RPMI7951 (cell line): ENCODE measurements at places on chromosomes 2 and 18.

GRCh38 chr2:48605482-48606175 is 12.0 kb upstream of the GTF2A1L start:
- no peak for DNase-seq

GRCh38 chr2:43605851-43606250 is 10.0 kb upstream of the THADA start:
- peak; percentile 25 for DNase-seq

DNA sequence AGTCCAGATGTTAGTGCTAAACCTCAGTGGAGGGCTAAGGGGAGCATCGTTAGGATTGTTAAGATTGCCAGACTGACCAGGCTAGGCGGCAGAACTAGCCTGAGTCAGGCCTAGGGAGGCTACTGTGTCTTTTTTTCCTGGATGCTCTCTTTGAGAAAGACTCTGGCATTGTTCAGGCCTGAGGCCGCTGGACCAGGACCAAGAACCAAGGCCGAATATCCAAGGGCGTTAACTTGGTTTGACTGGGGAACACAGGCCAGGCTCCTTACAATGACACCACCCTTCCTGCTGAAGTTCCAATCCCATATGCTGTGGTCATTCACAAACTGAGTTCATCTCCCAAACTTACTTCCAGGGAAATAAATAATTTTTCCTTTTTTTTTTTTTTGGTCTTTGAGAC is 10.6 kb downstream of the HTRA2 start:
- DNase-seq: peak; percentile 22

GRCh38 chr2:85452237-85452636 is 33.7 kb downstream of the SH2D6 start:
- no peak for DNase-seq

DNA sequence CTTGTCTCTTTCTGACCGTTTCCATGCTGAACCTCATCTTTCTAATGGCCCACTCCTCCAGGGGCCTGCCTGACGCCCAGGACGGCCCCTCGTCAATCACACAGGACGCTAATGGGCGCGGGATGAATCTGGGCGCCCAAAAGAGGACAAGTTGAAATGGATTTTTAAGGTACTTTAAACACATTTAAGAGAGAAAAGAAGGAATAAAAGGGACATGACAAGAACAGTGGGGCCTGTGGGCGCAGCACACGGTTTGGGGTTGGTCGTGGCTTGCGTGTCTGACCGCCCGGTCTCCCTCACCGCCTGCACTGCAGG is 607 bp upstream of the UBE2F start:
- no peak for DNase-seq

DNA sequence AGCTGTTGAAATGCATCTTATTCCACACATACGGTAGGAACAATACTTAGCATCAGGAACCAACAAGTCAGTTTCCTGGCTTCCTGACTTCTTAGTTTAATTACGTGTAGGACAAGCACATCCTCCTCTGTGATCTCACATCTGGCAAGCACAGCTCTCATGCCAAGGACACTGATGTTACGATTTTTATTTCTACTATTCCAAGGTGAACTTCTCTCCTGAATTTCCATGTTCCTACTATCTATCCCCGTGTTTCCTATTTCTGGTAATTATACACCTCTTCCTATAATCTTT is 374.0 kb downstream of the NCKAP5 start:
- no peak for DNase-seq

GRCh38 chr2:151478011-151478410 is 68.3 kb downstream of the RIF1 start:
- DNase-seq: peak; percentile 3

DNA sequence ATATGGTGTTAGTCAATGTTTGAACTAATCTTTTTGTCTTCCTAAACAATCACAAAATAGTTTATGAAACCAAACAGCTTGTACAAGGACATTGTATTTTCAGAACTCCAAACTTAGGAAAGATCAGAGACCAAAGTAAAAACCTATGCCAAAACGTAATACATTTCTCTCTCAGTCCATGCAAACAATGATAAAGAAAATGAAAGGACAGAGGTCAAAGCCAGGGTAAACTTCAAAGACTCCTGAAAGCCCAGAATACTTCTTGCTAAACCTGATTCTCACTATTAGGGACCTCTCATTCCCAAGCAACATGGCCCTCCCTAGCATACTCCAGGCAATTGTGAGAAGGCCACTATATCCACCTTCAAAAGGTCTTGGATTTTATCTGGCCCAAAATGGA is 105.1 kb upstream of the GALNT5 start:
- no peak for DNase-seq

DNA sequence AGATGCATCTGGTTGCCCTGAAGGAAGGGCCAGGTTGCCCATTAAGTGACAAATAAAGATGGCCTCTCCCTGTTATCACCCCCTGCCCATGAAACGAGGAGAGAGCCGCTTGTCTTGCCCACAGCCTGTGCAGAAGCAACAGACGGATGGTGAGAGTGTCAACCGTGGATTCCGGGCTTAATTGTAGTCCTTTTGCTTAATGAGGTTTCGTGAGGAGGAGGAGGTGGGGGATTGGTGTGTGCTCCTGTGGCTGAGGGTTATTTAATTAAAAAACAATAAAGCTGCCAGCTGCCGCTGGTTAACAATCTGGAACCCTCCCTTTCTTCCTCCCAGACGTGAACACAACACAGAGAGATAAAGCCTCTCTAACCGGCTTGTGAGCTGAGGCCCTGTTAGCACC is 188.0 kb upstream of the PARD3B start:
- no peak for DNase-seq

DNA sequence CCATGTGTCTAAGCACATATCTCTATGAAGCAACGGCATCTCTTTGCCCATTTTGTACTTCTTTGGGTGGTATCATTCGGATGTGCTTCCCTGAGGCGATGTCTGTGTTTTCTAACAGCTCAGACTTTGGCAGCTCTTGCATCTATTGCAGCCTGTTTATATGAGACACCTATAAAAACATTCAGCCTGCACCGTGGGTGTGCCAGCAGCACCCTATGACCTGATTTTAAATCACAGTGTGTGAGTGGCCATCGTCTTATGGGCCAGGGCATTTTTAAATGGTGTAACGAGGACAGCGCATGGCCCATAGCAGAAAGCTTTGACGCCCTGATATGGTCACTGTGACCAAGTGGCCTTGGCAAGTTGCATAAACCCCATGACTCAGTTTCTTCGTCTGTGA is 12.9 kb downstream of the NPAS2 start:
- peak; percentile 42 for DNase-seq

- DNase-seq: peak; percentile 85
Measured at GRCh38 chr18:45567123-45567522, 48.2 kb upstream of the SLC14A2 start.

DNA sequence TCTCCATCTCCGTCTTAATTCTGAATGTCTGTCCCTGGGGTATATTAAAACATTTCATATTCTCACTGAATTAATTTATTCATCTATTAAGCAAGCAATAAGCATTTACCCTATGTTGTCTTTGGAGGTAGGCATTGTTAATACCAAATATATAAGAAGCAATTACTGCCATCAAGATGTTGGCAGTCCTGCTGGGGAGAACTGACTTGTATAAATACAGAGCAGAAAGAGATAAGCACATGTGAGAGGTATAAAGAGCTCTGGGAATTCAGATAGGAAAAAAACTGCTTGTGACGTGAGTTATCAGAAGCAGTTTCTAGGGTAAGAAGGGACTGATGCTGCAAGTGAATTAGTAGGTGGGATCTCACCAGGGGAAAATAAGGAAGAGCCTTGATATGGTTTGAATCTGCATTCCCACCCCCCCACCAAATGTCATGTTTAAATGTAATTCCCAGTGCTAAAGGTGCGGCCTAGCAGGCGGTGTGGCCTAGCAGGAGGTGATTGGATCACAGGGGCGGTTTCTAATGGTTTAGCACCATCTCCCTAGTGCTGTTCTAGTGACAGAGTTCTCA is 286.8 kb downstream of the RAD51AP2 start:
- DNase-seq: no peak

DNA sequence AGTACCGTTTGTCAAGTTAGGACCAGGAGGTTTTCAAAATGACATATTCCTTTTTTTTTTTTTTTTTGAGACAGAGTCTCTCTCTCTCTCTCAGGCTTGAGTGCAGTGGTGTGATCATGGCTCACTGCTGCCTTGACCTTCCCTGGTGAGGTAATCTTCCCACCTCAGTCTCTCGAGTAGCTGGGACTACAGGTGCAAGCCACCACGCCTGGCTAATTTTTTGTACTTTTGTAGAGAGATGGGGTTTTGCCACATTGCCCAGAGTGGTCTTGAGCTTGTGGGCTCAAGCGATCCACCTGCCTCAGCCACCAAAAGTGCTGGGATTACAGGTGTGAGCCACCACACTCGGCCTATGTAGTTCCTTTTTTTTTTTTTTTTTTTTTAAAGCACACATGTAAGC is 127.9 kb upstream of the SEC11C start:
- DNase-seq: no peak

DNA sequence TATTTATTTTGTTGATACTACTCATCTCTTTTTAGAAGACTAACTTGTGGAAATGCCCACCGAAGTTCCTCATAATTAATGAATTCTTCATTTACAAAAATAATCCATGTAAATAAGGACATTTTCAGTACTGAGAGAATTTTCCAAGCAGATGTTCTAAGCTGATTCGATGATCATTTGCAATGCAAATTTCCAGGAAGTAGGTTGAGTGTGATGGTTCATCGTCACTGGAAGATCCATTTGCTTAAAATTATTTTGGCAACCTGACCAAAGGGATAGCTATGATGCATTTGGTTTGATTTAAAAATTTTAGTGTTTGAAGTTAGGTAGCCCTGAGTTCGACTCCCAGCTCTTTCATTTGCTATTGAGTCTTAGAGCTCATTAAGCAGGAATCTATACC is 257.3 kb upstream of the RASGRP3 start:
- DNase-seq: no peak

- no peak for DNase-seq
Measured at GRCh38 chr2:213315168-213315876, 31.1 kb downstream of the SPAG16 start.

DNA sequence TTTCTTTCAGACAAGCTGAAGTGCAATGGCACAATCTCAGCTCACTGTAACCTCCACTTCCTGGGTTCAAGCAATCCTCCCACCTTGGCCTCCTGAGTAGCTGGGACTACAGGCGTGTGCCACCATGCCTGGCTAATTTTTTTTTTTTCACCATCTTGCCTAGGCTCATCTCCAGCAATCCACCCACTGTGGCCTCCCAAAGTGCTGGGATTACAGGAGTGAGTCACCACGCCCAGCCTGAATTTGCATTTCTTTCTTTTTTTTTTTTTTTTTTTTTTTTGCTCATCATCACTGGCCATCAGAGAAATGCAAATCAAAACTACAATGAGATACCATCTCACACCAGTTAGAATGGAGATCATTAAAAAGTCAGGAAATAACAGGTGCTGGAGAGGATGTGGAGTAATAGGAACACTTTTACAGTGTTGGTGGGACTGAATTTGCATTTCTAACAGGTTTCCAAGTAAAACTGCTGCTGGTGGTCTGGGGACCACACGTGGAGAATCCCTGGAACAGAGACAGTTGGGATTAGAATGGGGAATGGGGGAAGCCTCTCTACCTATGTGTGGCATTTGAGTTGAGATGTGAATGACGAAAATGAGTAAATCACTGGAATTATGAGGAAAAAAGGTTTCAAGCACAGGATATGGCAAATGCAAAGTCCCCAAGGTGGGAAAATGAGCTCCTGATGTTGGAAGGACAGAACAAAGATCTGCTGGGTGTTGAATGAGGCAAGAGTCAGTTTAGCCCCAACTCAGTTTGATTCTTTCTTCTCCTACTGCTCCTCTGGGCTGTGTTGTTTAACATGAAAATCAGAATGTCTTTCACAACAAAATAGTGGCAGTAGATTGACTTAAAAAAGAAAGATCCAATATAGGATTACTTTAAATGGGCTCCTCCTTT is 88.8 kb upstream of the MAP4K4 start:
- peak; percentile 55 for DNase-seq

DNA sequence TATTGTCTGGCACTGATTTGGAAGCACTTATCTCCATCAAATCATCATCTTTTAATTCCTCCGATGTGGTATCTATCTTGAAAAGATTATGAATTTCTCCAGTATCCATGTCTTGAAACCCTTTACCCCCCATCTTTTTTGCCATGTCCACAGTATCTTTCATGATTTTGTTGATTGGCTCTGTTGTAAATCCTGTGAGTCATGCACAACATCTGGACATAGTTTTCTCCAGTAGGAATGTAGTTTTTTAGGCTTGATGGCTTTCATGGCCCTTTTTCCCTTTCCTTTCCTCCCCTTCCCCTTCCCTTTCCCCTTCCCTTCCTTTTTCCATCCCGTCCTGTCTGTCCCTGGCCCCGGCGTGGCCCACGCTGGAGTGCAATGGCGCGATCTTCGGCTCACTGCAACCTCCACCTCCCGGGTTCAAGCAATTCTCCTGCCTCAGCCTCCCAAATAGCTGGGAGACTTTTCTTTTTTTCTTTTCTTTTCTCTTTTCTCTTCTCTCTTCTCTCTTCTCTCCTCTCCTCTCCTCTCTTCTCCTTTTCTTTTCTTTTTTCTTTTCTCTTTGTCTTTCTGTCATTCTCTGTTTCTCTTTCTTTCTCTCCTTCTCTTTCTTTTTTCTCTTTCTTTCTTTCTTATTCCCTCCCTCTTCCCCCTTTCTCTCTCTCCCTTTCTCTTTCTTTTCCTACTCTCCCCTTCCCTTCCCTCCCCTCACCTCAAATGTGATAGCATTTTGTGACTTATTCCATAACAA is 18.4 kb upstream of the ZNF638 start:
- DNase-seq: peak; percentile 47

GRCh38 chr2:98378196-98378595 is 31.9 kb downstream of the CNGA3 start:
- DNase-seq: no peak

DNA sequence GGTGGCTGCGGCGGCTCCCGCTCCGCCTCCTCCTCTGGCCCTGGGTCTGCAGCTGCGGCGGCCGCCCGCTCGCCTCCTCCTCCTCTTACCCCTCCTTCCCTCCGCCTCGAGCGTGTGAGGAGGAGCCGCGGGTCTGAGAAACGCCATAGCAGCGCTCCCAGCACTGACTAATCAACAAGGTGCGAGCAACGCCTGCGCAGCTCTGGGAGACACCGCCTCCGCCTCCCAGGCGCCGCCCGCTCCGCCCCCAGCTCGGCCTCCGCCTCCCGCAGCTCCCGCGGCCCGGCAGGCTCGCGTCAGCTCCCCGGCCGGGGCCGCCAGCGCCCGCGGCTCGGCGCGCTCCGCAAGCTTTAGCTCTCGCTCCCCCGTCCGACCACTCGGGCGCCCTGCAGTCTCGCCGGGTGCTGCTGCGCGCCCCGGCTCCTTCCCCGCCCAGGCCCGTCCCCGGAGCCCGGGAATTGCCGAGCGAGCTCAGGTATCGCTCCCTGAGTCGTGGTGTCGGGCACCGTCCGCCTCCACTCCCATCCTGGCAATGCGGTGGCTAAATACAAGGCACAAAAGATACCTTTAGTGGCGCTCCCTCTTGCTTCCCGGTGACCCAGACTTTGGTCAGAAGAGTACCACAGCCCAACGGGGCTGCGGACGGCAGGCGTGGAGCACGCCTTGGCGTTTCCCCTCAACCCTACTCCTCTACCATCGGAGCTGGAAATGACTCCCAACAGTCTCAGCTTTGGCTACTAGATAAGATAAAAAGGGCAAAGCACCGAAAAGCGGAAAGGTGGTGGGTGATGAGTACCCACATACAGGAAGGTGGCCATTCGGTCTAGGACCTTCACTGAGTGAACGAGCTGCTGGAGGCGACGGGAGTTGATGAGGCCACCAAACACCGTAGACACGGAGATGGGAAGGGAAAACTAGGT is at the start of gene GAREM1:
TSS of gene GAREM1 (minus strand) at position 169 of the 920 bp plus-strand sequence. CDS start 454 bp downstream, outside the sequence.
- DNase-seq: peak; percentile 92
